Activated CD8-positive, alpha-beta memory T cell treated with anti-CD3 and anti-CD28 coated beads for 4 hours (primary cell): ENCODE measurements at places on chromosomes 16 and 17.

GRCh38 chr17:75506134-75506533 lies 9.2 kb downstream of the CASKIN2 start:
- DNase-seq, result no peak

DNA sequence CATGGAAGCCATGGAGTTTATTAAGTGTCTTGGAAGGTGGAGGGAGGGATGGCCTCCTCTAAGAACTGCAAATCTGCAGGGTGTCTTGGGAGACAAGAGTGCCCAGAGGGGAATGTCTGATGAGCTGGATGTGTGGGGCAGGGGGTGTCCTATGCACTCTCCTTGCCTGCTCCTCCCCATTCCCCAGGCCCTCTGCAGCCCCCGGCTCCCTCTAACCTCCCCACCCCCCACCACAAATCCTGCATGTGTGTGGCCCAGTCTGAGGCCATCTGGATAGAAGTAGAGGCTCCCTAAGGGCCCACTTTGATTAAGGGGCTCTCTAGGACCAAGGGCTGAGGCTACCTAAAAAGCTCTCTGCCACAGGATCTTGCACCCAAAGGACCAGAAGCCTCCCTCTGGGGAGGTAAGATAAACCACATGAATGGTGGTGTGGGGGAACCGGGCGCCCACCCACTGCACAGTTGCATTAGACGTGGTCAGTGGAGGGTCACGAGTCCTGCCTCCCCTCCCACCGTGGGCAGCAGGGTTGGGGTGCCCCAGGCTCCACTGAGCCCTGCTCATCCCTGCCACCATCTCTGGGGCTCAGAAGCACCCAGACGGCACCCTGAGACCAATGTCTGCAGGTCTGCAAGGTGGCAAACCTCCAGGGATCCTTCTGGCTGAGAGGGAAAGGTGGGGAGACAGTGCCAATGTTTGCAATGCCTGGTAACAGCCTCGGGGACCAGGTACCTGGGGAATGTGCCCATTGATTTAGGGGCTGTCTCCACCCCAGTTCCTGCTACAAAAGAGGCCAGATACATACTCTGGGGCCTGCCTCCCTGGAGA lies 618 bp downstream of the AANAT start:
- no peak for DNase-seq

DNA sequence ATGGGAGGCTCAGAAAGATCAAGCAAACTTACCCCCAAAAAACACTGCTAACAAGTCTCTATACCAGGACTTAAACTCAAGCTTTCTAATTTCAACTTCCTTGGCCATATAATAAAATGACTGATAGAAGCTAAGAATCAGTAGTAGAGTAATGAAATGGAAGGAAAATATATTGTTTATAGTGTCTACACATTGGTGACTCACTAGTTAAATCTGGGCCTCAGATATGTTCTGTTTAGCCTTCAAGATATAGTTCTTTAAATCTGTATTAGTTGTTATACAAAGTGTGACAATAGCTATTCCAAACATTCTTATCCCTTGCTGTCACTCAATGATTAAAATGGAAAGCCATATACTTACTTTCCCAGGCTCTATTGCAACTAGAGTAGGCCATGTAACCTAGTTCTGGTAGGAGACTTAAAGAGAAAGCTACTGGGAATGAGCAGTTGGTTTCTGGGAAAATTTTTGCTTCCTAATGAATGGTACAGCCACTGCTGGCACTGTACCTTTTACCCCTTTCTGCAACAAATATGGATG lies 18.3 kb downstream of the SSH2 start:
- DNase-seq, result no peak

DNA sequence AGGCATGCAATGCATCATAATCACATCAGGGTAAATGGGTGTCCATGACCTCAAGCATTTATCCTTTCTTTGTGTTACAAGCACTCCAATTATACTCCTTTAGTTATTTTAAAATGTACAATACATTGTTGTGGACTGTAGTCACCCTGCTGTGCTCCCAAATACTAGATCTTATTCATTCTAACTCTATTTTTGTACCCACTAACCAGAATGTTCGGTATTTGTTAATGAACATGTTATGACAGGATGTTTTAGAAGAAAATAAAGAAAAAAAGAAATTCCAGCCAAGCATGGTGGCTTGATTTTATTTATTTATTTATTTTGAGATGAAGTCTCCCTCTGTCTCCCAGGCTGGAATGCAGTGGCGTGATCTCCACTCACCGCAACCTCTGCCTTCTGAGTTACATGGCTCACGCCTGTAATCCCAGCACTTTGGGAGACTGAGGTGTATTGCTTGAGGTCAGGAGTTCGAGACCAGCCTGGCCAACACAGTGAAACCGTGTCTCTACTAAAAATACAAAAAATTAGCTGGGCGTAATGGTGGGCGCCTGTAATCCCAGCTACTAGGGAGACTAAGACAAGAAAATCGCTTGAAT lies 1.8 kb upstream of the NDE1 start:
- no peak for DNase-seq

GRCh38 chr17:68627956-68628575 lies 26.9 kb upstream of the FAM20A start:
- DNase-seq, result no peak

GRCh38 chr17:77214743-77215142 lies 74.0 kb downstream of the SEC14L1 start:
- no peak for DNase-seq

- no peak for DNase-seq
These were observed 2.7 kb downstream of the CDH15 start for GRCh38 chr16:89174055-89174827.

DNA sequence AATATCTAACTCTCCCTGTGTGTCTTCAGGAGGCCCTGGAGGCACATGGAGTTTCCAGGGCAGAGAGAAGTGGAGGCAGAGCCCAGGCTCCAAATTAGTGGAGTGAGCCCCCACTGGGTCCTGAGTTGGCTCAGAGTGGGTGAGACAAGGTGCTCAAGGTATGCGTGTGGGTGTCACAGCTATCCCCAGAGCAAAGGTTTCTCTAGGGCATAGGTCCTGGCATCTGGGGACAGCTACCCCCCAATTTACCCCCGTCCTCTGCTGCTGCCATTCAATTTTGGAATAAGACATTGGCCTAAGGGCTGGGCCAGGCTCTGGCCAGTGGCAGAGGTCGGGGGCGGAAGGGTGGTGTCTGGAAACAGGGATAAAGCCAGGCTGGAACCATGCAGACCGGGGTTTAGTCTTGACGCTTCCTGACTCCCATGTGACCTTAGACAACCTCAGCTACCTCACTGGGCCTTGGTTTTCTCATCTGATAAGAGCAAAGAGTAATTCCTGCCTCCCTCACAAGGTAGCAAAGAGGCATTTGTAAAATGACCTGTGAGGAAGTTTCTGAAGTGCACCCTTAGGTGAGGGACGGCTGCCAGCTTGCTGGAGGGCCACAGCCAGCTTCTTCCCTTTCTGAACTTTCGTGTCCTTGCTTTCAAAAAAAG lies 78.2 kb upstream of the TMEM97 start:
- DNase-seq, result no peak
